ENCODE measurements at places on chromosomes 12 and 14. TPM values are rescaled to one million over a fixed set of nuclear protein-coding genes. Genes with fewer than 3 reads are reported as not detected.

GRCh38 chr12:98594050-98594835, 757 bp downstream of the SLC25A3 start:
- DNase-seq, result peak; percentile 31

- DNase-seq, result no peak
These were observed 501.6 kb downstream of the EGLN3 start for GRCh38 chr14:33449268-33449667.

The CD69 gene
- total RNA-seq, result not detected

DNA sequence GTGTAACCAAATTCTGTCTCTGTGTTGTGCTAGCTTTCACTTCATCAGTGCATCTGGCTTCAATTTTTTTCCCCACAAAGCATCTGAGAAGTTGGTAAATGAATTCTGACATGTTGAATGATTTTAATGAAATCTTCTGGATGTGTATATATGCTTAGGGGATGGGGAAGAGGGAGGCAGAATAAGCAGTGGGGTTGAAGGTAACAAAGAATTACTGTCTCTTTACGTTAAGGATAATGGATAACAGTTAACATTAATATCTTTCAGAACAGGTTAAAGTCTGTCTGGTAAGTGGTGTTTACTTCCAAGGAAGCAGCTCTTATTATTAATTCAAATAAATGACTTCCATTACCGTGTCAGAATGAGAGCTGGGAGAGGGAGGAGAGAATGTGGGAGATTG, 261.7 kb downstream of the ERC1 start:
- no peak for DNase-seq

The GATC gene
- total RNA-seq, result 16.8 TPM

GRCh38 chr12:72031066-72031465, 92.4 kb downstream of the TPH2 start:
- no peak for DNase-seq

The KERA gene
- not detected for total RNA-seq

GRCh38 chr14:65229748-65230728, 127.7 kb upstream of the MAX start:
- no peak for DNase-seq

- DNase-seq, result peak; percentile 34
These were observed 23.5 kb upstream of the C12orf50 start for GRCh38 chr12:88052686-88053085.

- DNase-seq, result peak; percentile 22
These were observed 1180.6 kb downstream of the VRK1 start for GRCh38 chr14:97977651-97978261.

- DNase-seq, result no peak
These were observed 12.0 kb downstream of the MGP start for GRCh38 chr12:14873440-14874185.

The NRXN3 gene
- total RNA-seq, result 1.2 TPM

- no peak for DNase-seq
These were observed 22.1 kb downstream of the TRPV4 start for GRCh38 chr12:109810954-109811623.

DNA sequence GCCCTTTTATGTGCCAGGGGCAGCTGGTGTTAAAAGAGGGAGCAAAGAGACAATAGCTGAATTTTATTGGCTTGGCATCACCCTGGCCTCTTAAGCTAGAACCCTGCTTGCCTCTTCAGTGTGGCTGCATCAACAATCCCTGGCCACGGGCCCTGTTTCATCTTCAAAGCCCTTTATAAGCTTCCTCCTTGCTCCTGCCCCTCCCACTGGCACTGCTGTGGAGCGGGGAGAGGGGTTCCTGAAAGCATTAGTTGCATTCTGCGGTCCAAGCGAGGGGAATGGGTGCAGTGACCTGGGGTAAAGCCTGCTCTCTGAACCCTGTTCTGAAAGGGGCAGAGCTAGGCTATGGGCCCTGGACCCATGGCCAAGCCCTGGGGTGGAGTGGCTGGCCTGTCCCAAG, 220 bp upstream of the KRT83 start:
- no peak for DNase-seq

Data from glutamatergic neuron (in vitro differentiated cells).